ENCODE measurements at places on chromosomes 2 and 18.

DNA sequence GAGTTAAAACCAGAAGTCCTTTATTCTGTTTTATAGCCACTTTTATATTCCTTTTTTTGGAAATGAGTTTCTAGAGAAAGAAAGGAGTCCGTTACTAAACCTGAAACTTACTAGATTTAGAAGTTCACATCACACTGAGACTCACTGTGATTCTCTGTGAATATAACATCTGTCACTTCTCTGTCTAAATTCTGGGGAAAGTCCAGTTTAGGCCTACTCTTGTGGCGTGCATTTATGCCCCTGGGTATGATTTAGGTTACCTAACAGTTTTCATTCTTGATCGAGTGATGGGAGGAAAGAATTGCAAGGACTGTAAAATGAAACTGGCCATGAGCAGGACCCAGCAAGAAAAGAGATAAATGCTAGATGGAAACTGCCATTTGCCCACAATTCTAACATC is 449.6 kb downstream of the SPAG16 start:
- DNase-seq = no peak

GRCh38 chr18:11487390-11487789 is 122.0 kb upstream of the SLC35G4 start:
- no peak for DNase-seq

DNA sequence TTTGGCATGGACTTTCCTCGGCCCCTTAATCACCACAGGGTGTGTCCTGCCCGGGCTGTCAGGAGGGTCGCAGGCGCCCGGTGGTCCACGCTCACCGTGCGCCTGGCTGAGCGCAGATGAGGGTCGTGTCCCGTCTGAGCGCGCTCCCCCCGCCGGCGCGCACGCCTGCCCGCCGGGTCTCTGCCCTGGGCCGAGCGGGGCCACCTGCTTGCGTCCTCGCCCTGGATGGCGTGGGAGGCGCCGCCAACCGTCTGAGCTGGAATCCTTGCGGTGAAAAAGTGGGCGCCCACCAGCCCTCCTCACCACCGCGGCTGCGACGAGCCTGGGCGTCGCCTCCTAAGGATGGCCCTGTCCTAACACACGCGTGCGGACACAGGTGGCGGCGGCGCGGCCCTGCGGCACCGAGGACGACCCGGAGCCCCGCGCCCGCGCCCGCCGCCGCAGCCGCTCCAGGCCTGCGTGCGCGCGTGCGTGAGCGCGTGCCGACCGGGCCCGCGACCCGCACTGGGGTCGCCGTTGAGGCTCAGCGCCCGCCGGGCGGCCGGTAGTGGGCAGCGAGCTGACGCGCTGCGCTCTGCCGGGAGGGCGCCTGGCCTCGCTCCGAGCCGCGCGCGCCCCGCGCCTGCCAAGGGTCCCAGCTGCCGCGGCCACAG is 126.6 kb downstream of the ARHGEF4 start:
- DNase-seq = no peak

DNA sequence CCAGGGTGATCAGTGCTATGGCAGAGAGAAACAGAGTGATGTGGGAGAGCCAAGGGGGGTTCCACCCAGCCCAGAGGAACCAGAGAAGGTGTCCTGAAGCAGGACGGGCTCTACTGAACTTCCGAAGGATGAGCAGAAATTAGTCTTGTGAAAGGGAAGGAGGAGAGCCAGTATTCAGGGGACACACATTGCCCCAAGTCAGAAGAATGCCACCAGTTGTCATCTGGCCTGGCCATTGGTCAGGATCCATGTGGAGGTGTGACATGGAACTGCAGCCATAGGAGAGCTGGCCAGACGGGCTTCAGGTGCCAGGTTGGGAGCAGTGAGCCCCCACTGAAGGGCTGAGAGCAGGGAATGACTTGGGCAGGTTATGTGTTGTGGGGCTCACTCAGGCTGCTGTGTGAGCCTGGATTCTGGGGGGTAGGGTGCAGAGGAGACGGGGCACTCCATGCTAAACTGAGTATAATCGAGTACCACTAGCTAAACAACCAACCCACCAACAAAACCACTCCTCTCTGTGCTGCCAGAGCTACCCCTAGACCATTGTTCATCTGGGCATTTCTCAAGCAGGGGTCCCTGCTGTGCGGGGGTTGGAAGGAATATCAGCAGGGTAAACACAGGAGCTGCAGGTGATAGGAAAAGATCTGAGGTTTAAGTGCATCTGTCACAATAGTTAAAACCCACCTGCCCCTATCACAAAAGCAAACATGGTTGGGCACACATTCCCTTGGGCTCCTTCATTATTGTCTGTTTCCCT is 25.3 kb downstream of the MARCO start:
- DNase-seq = no peak

- DNase-seq = no peak
These were observed 172.1 kb downstream of the UPP2 start for GRCh38 chr2:158273791-158274190.

DNA sequence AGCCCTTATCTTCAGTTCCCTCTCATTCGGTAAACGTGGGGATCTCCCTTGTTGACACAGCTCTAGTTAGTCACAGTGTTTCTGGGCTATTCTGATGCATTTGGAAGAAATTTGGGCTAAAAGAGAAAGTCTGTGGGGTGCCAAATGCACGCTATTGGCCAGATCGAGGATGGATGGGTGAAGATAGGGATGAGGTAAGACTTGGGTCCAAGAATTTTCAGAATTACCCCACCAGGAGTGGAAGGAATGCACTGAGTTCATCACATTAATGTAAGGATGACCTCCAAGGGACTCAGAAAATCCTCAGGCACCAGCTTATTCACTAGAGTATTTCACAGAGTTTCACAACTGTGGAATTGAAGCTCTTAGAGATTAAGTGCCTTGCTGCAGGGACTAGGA is 49.3 kb downstream of the NRP2 start:
- DNase-seq = no peak

DNA sequence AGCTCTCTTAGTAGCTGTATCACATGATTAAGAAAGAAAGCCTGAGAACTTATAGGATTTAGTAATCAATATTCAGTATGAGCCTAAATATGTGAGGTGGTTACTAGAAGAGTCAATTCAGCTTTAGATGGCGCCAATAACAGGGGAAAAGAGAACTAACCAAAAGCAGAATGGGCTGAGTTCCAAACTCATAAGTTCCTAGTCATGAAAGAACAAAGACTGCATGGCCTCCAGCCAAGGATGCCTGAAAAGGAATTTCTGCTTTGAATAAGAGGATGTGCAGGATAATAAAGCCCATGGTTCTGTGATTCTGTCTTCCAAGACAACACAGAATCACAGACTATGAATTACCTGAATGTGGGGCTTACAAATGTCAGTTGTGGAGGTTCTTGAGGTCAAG is 196.5 kb downstream of the SATB2 start:
- peak; percentile 60 for DNase-seq

- no peak for DNase-seq
These were observed 6.0 kb downstream of the LRRC30 start for GRCh38 chr18:7236933-7237332.

- DNase-seq = no peak
These were observed 104.5 kb downstream of the GPD2 start for GRCh38 chr2:156540706-156541105.
